G401 (cell line): ENCODE measurements at places on chromosomes 3 and 15.

GRCh38 chr3:126684218-126684751 lies 19.8 kb upstream of the CHCHD6 start:
- no peak for DNase-seq

DNA sequence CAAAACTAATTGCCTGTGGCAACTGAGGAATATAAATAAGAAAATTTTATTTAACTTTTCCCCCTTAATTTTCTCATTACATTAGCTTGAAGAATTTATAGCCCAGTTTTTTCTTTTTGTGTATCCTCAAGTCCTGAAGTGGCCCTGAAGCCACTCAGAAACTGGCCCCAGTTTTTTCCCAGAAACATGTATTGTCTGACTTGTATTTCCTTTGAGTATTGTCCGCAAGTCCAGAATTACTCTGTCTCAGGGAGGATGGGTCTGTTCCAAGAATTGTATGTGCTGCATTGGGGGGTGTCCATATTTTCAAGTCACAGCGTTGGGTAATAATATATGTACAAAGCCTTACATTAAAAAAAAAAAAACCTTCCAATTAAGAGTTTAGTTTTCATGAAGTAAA lies 149.7 kb upstream of the IL12A start:
- DNase-seq = no peak

DNA sequence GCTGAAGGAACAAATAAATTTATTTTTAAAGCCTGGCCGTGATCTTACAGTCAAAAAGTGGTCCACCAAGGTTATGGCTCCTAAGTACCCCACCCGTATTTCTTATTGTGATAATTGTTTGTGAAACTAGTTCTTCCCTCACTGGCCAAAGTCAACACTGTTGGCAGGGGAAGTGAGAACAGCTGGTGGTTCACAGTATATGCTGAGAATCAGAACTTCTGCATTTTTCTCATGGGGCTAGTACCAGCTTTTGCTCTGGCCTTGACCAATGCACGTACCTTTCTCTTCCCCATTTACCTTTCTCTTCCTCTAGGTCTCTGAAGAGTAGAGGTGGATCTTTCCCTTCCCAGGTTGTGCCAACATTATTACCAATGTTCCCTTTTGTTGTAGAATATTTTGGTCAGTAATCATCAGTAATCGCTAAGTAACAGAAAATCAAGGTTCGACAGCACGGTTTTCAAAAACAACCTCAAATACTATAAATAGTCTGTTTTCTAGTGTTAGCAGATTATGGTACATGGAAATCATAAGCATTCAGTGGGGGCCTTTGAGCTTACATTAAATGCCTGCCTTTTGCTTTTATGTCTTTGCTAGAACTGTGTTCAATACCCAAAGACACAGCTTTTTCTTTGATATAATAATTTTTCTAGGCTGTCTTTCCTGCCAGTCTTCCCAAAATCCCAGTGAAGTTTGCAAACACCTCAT lies 268.0 kb downstream of the LPP start:
- no peak for DNase-seq

DNA sequence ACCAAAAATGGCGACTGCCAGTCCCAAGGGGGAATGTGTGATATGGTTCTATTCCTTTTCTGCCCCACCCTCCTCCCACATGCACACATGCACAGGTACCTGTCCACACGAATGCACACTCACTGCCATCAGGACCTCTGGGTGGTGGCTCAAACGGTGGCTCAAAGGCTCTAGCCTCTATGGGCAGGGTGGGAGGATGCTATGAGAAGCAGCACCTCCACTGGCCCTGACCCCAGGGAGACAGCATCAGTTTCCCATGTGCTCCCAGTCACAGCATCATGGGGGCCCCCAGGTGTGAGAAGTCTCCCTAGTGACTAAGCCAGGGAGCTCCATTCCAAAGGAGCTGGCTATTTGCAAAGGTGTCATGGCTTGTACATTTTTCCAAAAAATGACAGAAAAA lies 15.9 kb downstream of the SEMA3G start:
- DNase-seq = no peak

GRCh38 chr3:170524073-170524472 lies 61.8 kb downstream of the SLC7A14 start:
- no peak for DNase-seq

- no peak for DNase-seq
Measured at GRCh38 chr15:75545064-75545463, 34.1 kb downstream of the PTPN9 start.

DNA sequence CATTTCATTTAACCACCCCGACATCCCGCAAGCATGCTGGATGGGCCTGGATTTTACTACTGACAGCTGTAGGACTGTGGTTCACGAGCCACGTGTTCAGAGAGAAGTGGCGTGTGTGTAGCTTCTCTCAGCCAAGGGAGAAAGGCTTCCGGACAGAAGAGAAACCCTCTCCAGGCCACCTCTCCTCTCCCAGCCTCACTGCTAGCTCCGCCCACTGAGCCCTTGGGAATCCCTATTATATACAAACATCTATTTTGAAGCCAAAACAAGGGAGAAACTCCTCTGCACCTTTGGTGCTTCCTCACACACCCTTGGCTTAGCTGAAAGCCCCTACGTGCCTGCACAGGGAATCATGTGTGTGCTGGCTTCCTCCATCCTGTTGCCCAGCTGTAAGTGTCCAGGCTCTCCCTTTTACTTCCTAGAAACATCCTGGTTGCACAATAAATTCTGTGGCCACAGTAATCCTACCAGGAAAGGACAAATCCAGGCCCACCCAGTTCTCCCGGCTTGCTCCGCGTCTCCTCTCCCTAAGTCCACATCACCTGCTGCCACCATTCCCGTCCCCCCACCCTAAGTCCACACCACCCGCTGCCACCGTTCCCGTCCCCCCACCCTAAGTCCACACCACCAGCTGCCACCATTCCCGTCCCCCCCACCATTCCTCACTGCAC lies 30.5 kb downstream of the PCSK6 start:
- no peak for DNase-seq

DNA sequence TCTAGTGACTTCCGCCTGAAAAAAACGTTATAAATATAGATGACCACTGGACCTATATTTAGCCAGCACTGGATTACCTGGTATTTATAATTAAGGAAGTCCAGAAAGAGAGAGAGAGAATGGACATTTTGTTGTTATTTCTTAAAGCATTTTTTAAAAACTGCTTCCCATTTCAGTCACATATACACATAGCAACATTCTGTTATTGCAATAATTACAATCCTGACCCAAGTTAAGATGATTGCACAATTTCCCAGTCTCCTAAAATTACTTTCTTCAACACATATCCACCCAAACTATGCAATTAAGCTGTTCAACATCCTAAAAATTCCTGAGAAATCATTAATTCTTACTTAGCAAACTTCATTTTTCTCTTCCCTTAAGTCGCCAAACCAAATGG lies 37.7 kb downstream of the PCSK6 start:
- DNase-seq = no peak

GRCh38 chr3:129312671-129313414 lies 34.2 kb downstream of the HMCES start:
- no peak for DNase-seq

- DNase-seq = no peak
Measured at GRCh38 chr3:150462108-150462507, 54.0 kb downstream of the TSC22D2 start.
